ENCODE measurements at places on chromosomes 1 and 21. TPM values are rescaled to one million over a fixed set of nuclear protein-coding genes. Genes with fewer than 3 reads are reported as not detected.

MYCL gene
- total RNA-seq: 3.9 TPM

ETV3L gene
- not detected for total RNA-seq

ALPL gene
- 123 TPM for total RNA-seq

ACKR1 gene
- 30.4 TPM for total RNA-seq

KRTAP19-1 gene
- not detected for total RNA-seq

SPRR1A gene
- total RNA-seq: not detected

OR2M3 gene
- not detected for total RNA-seq

SLFNL1 gene
- total RNA-seq: 4.8 TPM

OR2L13 gene
- total RNA-seq: not detected

GRCh38 chr1:223339861-223340260, 24.1 kb downstream of the SUSD4 start:
- DNase-seq: no peak

DNA sequence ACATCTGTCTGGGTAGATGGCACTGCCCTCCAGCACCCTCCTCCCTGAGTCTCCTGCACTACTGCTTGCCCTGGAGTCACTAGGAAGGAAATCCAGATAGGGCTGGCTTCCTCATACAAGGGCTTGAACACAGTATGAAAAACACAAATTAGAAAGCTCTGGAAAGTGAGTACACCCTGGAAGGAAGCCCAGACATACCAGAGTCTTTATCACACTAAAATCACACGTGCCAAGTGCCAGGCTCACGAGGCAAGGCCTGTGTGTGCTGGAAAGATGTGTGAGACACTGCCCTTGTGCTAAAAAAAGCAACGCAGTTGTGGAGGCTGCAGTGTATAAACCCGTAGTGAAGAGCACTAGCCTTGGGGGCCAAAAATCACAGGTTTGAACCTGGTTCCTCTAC, 28.3 kb upstream of the S100A7 start:
- DNase-seq: no peak

- DNase-seq: no peak
Observed at GRCh38 chr1:243459059-243459458, 203.2 kb downstream of the SDCCAG8 start.

- DNase-seq: no peak
Observed at GRCh38 chr1:231973830-231974229, 347.2 kb downstream of the DISC1 start.

- no peak for DNase-seq
Observed at GRCh38 chr1:221165839-221166500, 286.7 kb downstream of the HLX start.

DNA sequence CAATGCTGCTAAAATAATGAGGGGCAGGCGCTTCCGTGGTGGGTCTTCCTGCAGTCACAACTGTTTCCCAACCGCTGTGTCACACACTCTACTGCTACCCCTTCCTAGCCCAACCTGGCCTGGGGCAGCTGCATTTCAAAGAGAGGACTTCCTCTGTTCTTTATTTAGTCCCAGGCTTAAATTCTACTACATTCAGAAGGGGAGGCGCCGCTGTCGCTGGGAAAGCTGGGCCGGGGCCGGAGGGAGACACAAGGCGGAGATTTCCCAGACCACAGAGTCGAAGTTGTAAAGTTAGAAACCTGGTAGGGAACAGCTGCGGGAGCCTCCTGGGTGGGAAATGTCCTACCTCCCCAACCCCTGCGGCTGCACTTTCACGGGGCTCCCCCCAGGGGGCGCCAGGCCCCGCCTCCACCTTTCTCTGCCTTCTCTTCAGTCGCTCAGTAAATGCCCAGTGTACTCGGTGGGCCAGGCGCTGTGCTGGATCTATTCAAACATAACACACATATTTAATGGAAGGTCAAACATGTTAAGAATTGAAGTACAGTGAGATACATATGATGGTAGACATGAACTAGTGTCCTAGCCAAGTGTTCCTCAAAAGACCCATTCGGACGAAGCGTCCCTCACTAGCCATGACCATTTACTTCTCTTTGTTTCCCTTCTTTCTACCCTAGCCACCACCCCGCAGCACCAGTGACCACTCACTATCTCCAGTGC, 23.1 kb downstream of the DYRK3 start:
- DNase-seq: peak; percentile 71

DNA sequence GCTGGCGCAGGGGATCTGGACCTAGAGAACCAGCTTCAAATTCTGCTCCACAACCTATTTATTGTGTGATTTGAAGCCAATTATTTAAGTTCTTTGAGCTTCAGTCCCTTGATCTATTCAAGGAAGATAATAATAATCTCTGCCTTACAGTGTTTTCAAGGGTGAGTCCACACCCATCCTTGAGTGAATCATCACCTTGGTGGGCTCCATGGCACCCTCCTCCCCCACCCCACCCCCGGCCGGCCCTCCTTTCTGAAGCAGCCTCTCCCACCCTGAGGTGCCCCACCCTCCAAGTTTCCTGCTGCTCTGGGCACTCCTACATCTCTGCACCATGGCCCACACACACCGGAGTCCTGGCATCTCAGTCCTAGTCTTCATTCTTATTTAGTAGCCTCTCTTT, 38.3 kb downstream of the TCP10L start:
- no peak for DNase-seq

DNA sequence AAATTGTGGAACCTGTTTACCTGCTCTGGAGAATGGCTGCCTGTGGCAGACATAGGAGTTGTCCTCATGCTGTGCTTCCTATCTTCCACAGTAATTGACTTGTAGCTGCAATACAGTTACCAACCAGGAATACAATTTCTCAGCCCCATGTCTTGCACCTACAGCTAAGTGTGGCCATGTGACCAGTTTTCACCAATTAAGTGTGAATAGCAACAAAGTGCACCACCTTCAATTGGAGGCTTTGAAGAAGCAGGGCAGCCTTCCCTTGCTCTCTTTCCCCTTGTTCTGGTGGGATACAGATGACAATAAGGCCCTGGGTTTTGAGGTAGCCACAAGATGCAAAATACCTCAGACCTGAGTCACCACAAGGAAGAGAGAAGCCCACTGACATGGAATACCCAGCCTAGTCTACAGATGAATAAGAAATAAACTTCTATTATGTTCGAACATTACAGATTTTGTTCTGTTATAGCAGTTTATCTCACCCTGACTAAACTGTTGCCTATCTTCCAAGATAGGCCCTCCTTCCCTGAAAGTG, 70.2 kb upstream of the S1PR1 start:
- no peak for DNase-seq

DNA sequence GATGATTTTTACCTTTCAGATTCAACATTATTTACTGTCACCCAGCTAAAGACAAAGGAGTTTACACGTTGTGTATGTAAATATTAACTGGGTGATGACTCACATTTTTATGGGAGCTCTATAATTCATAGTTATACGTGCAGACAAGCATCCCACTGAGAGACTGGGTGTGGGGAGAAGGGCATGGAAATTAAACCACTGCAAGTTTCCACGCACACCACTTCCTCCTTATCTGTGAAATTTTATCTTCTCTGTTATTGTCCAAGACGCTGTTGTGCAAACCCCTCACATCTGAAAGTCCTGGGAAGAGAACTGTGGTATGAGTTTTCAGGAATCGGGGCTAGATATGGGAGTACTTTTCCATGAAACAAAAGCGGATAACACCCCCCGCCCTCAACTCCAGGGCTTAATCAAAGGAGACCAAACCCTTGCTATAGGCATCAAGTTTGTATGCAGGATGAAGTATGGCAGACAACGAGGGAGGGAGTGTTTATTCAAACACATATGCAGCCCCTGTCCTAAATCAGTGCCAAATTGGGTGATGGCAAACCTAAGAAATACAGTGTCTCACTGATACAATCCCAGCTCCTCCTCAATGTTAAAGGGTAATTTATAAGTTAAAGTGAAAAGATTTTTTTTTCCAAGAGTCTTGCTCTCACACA, 23.3 kb upstream of the DPT start:
- DNase-seq: no peak
